ENCODE measurements at places on chromosomes 5 and 9.

DNA sequence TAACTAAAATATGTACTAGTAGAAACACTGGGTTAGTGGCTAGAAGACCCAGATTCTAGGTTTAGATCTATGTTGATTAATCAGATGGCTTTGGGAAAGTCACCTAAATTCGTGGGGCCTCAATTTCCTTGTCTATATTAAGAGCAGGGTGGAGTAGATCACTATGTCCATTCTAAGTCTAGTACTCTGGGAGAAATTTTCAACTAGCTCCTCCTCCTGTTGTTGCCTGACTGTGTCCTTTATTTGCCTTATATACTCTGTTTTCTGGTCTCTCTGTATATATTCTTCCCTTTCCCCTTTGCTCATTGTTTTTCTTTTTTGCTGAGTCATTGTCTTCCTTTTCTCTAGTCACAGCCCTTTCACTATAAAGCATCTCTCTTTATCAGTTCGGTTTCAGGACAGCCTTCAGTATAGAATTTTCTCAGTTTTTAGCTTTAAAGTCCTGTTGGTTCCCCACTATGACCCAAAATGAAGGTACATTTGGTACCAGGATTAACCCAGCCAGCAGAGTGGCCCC is 44.5 kb upstream of the CDH6 start:
- DNase-seq: no peak

GRCh38 chr9:130972277-130972956 is 33.4 kb upstream of the FIBCD1 start:
- no peak for DNase-seq

- no peak for DNase-seq
Observed at GRCh38 chr9:123678038-123678877, 251.7 kb downstream of the DENND1A start.

GRCh38 chr5:157993201-157993600 is 134.3 kb upstream of the CLINT1 start:
- no peak for DNase-seq

DNA sequence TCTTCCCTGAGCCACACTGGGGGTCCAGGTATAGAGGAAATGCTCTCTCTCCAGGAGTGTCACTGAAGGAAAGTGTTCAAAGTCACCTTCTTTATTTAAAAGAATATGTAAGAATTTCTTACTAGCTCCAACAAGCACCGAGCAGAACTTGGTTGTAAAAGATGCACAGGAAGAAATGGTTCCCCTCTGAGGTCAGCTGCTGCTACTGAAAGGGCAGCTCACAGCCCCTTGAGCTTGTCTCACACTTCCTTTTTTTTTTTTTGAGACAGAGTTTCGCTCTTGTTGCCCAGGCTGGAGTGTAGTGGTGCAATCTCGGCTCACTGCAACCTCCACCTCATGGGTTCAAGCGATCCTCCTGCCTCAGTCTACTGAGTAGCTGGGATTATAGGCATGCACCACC is 77.2 kb downstream of the PRRT1B start:
- DNase-seq: no peak

- no peak for DNase-seq
Observed at GRCh38 chr5:166977911-166978422, 1313.5 kb upstream of the WWC1 start.

DNA sequence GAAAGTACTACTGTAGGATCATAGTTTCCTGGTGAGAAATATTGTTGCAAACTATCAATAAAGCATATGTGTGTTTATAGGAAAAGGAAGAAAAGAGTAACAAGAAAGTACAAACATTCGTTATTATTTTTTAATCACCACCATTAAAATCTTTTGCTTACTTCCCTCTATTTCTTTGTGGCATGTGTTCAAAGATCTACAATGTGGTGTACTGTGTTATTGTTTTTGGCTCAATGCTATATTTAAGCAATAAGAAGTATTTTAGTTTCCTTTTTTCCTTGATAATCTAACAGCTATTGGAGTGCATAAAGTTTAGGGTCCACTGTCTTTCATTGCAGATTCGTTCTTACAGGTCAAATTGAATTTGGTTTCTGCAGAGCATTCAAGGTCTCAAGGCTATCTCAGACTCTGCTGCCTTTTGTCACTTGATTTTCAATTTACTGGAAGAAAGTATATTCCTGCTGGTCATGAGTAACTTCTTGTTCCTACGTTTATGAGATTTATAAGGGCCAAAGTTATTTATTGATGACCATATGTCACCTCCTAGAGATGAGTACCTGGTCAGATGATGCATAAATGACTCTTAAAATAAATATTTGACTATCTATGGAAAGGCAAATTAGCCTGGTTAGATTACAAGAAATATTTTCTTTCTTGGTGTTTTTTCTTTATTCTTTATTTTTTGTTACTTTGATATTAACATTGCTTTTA is 323.0 kb downstream of the TMEM167A start:
- DNase-seq: no peak

GRCh38 chr5:9557696-9558095 is 11.8 kb upstream of the SEMA5A start:
- DNase-seq: no peak

DNA sequence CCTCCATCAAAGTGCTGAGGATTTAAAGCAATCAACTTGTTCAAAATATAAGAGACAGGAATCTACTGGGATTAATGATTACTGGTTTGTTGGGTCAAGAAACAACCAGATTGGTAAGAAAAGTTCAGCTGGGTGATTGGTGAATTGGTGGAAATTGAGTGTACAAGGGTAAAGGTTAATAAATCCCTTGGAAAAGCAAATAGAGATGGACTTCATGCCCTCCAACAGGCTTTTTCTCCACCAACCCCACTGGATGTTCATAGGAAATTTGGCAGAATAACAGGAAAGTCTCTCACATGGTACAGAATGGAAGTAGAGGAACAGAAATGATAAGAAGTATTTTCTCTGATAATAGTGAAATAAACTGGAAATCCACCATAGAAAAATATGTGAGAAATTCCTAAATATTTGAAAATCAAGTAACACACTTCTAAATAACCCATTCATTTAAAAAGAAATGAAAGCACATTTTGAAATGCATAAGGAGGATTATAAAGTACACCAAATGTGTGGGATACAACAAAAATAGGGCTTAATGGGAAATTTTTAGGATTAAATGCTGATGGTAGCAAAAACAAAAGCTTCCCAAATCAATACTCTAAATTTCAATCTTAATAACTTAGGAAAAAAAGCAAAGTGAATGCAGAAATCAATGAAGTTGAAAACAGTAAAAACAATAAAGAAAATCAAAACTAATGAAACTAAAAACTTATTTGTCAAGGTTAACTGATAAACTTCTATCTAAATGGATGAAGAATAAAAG is 426.2 kb downstream of the HTR1A start:
- DNase-seq: no peak

DNA sequence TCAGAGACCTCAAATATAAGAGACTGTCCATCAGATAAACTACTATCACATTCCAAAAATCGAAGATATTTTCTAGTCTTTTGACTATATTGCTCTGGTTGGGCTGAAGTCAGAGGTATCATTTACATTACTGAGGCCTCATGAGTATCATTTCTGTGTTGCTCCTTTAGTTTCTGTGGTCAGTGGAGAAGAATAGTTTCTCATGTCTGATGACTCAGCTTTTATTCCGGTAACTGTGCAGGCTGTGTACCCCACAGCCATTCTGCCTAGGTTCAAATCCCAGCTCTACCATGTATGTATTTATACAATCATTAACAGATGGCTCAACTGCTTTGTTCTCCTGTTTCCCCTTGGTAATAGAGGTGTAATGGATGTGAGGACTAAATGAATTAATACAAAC is 179.3 kb downstream of the ALDH1A1 start:
- DNase-seq: no peak

DNA sequence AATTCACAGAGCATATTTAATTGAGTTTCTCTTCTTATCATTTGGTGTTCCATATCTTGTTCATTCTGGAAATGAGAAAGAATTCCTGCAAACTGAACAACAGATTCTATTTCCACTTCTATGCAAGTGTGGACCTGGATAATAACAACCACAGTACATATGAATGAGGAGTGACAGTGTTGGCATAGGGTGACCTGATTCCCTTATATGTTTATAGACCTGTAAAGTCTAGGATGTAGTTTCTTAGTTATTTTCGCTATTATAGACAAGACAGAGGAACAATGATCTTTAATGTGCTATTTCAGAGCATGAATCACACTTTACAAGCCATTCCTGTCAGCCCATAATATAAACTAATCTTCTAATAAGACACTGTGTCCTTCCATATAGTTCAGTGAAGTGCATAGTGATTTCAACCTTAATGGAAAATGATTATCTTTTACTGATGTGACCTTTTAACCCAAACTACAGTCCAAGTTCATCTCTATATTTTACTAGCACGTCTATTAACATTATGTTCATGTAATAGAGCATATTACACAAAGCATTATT is 88.2 kb upstream of the FAM174A start:
- no peak for DNase-seq

GRCh38 chr9:99962680-99963261 is 56.3 kb downstream of the STX17 start:
- DNase-seq: no peak

DNA sequence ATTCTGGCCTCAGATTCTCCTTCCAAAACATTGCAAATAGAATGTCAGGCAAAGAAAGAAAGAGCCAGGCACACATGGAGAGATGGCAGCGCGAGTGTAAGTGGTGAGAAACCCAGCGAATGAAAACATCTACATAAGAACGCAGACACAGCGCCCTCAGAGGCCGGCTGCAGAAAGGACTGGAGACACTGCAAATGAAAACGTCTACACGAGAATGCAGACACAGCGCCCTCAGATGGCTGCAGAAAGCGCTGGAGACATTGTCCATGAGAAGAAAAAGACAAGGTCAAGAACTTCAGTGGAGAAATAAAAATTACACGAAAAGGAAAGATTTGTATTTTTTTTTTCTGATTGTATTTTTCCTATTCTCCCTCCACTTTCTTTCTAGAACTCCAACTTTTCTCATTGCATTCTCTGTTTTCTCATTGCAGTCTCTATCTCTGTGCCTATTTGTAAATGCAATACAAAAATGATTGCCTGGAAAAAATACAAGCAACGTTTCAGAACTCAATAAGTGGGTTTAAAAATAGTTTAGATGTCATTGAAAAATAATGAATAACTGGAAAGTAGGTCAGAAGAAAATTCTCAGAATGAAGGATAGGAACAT is 117.9 kb upstream of the LPCAT1 start:
- no peak for DNase-seq

- DNase-seq: no peak
Observed at GRCh38 chr5:78610163-78610583, 38.4 kb downstream of the LHFPL2 start.

GRCh38 chr5:139946440-139946839 is 96.7 kb downstream of the NRG2 start:
- DNase-seq: no peak

- no peak for DNase-seq
Observed at GRCh38 chr9:94666364-94667099, 27.2 kb upstream of the FBP1 start.

GRCh38 chr5:103910011-103910410 is 347.4 kb upstream of the NUDT12 start:
- DNase-seq: no peak

- DNase-seq: no peak
Observed at GRCh38 chr5:145585443-145586148, 249.5 kb downstream of the PRELID2 start.

DNA sequence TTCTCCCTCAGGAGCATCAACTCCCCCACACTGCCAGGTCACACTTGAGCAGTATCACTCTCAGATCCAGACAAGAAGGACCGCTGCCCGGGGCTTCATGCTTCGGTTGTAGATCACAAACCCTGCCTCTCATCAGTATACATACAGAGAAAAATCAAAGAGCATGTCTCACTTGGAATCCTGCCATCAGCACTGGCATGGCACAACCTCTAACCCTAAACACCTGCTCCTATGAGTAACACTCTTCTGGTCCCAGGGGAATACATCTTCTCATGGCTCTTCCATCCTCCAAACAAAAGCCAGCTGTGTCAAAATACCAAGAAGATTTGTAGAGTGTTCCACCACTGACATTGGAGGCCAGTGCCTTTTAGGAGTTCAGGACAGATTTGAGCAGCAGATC is 84.8 kb upstream of the MIER3 start:
- no peak for DNase-seq

GRCh38 chr5:65854925-65855324 is 71.5 kb upstream of the ERBIN start:
- DNase-seq: no peak

- DNase-seq: no peak
Observed at GRCh38 chr5:105817914-105818313, 1852.8 kb downstream of the EFNA5 start.

GRCh38 chr9:8208465-8208864 is 408.9 kb upstream of the DMAC1 start:
- DNase-seq: no peak

GRCh38 chr5:179615203-179615602 is 8.3 kb downstream of the HNRNPH1 start:
- no peak for DNase-seq

- DNase-seq: no peak
Observed at GRCh38 chr5:147591120-147591519, 81.3 kb upstream of the DPYSL3 start.

DNA sequence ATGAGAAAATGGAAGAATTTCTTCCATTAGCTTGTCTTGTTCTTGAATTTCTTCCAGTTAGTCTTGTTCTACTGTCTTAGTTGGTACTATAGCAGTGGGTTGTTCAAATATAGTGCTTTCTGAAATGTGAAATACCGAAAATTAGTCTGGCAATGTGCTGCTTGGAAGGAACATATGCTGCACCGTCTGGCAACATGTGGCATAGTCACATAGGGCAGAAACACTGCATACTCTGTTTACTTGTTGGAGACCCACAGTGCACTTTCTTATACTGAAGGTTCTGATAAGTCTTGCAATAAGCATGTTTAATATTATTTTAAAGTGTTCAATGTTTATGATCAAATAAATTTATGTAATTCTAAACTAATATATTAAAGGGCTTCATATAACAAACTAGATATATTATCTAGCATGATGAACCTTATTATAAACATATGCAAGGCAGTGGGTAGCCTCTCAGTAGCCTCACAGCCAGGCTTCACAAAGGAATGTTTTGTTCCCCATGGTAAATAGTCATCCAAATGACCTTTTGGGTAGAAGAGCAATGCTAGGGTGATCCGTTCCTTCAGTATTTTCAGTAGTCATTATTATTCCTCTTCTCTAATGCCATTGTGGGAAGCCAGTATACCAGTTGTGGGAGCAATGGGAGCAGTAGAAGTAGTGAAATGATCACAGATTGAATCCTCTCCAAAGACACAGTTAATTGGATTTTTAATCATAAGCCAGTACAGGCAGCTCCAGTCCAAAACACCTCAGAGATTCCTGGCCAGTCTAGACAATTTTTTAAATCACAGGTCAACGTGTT is 1106.7 kb downstream of the DTWD2 start:
- DNase-seq: no peak

GRCh38 chr5:173920866-173921555 is 32.9 kb downstream of the CPEB4 start:
- no peak for DNase-seq

GRCh38 chr5:142495531-142495930 is 170.7 kb upstream of the SPRY4 start:
- no peak for DNase-seq

GRCh38 chr9:87885484-87886189 is 3.0 kb downstream of the SPATA31E1 start:
- DNase-seq: no peak

- no peak for DNase-seq
Observed at GRCh38 chr9:126802318-126803059, 2.4 kb upstream of the ZBTB43 start.

- no peak for DNase-seq
Observed at GRCh38 chr5:153964191-153964879, 74.4 kb downstream of the FAM114A2 start.

Measured in stimulated activated CD8-positive, alpha-beta memory T cell treated with anti-CD3 and anti-CD28 coated beads, Interleukin-15, amount 100 ng/mL, for 24 hours (primary cell).